ENCODE measurements at places on chromosomes 11 and 22.

DNA sequence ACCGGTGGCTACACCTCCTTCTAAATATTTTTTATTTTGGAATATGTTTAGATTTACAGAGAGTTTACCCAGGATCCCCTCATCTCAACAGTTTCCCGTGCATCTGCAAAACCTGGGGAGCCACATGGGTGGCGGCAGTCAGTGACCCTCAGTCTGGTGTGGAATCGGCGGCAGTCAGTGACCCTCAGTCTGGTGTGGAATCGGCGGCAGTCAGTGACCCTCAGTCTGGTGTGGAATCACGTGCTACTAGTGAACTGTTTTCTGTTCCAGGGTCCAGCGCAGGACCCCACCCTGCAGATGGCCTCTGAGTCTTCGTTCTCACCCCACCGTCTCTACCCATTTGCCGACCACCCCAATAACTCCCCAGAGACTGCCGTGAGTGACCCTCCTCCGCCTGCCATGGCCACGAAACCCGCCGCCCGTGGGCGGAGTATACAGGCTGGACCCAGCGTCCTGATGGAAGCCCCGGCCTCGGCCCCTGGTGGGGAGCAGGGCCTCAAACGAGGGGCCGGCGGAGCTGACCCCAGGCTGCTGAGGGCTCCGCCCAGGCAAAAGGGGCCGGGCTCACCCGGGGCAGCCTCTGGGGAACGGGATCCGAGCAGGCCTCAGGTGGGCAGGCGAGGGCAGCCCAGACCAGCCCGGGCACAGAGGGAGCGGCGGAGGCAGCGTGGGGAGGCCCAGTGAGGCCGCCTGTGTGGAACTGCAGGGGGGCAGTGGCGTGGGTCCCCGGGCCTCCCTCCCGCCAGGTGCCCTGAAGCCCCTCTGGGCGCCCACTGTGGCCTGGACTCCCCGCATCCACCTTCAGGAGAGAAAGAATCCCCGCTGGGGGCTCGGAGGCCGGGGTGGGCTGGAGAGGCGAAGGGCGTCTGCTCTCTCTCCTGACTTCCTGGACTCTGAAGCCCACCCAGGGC lies 2.5 kb downstream of the IL17REL start:
- no peak for DNase-seq

- DNase-seq = no peak
Observed at GRCh38 chr11:102238391-102238821, 78.9 kb upstream of the BIRC3 start.

DNA sequence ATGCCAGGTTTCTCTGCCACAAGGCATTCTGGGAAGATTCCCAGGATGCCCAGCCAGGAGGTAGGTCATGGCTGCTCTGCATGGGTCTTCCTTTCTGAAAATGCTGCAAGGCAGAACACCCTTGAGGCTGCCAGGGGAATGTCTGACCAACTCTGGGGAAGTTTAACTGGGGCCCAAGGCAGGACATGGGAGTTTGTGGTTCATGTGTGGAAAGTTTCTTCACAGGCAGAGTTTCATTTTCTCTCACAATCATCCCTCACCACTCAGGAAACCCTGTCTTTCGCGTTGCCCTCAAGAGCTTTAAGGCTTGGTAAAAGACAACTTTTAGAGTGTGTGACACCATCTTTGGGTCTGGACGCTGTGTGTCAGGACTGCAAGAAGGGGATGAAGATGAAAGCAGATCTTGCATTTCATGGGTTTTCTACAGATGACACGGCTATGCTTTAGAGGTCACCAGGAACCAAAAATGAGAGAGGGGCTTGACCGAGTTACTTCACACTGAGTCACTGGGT lies 133.5 kb downstream of the CD44 start:
- no peak for DNase-seq

DNA sequence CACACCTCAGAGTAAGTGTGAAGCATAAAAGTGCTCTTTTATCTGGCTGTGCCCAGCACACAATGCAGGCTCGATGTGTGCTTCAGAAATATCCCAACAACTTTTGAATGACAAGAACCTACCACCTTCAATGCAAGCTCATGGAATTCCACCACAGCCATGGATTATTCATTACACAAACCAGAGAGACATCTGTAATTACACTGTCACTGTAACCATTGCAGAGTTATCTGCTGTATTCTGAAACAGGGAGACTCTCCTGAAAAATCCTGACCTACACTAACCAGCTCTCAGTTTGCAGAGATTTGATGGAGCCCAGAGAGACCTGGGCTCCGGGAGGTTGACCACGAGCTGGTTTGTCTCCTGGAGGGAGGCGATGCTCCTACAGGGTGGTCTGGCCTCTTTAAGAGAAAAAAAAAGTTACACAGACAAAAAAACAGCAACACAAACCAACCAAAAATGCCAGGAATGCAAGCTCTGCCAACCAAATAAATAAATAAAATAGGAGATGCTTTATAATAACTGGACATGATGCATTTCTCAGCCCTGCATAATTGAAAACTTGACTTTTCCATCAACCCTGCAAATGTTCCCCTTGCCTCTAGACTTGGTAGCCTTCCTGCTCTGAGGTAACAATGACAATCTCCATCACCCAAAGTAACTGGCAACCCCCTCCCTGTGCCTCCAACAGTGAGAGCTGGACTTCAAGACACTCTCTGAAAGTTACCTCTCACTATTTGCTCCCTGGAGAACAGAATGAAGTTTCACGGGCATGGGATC lies 69.7 kb downstream of the ETS1 start:
- DNase-seq = no peak

DNA sequence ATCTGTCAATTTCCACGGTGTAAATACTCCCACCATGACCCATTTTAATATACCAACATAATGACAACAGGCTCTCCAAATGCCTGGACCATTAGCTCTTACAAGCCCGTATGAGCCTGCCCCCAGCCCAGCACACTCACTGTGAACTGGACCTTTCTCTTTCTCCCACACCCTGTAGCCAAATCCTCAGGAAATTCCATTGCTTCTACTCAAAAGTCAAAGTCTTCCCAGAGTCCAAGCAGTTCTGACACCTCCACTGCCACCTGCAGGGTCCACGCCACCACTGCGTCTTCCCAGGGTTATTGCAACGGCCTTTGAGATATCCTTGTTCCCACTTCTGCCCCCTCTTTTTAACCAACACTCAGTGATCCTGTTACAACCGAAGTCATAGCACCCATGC lies 110.1 kb upstream of the ASPHD2 start:
- no peak for DNase-seq

DNA sequence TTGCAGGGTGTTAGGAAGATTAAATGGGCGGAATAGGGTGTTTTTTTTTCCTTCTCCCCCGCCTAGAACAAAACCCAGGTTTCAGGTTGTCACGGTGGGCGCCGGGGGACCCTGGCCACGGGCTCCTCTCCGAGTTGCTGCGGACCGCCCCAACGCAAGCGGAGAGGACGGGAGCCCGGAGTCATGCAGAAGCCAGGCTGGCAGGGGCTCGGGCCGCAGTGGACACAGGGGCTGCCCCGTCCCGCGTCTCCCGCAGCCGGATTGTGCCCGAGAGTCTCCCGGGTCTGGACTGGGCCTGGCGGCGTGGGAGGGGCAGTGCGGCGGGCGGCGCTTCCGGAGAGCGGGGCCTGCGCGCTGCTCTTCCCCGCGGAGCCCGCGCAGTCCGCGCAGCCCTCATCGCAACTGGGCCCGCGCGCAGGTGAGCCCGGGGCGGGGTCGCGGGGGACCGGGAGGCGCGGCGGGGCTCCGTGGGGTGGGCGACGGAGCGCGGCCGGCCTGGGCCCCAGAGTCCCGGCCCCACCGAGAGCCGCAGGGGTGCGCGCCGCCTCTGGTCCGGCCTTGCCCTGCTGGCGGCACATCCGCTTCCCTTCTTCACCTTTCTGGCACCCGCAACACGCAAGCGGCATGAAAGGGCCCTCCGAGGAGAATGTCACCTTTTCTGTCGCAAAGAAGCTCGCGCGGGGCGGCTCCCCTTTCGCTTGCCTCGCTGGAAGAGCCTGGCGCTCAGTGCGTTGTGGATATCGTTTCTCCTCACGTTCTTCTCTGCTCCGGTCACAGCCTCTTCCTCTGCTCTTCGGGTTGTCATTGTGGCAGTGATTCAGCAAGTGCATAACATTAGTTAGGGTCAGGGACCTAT lies at the start of gene TIRAP:
TSS of gene TIRAP (plus strand) at position 358 of the 856 bp plus-strand sequence. CDS start 7,802 bp downstream, outside the sequence.
- DNase-seq = peak; percentile 75

DNA sequence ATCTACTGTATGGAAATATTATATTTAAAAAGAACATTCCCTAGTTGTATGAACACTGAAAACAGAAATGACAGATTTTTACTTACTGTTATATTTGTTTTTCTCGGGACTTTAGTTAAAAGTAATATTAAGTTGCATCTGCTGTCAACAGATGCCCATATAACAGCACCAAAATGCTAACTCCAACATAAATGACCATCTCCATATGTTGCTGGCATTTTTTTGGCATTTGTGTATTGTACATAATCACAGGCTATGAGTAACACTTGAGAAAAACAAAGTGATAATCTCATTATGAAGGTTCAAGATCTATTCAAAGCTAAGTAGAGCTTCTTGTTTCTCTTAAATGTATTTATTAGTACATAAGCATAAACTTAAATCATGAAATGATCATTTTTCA lies 172.0 kb downstream of the CNTN5 start:
- DNase-seq = no peak

DNA sequence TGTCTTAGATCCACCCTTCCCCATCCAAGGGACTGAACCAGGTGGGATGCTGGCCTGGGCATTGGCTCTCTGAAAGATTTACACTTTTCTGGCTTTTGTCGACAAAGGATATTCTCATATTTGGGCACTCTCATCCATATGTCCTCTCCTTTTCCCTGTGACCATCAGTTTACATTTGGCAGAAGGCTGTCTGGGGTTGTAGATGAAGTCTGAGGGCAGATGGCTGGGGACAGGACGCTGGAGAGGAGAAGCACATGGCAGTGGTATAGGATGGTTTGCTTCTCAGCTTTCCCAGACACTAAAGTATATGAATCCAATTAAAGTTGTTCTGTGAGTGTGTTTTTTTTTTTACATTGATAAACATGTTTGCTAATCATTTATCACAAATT lies 757.5 kb downstream of the NTM start:
- DNase-seq = peak; percentile 83

- no peak for DNase-seq
Observed at GRCh38 chr22:33038836-33039235, 19.3 kb downstream of the SYN3 start.

DNA sequence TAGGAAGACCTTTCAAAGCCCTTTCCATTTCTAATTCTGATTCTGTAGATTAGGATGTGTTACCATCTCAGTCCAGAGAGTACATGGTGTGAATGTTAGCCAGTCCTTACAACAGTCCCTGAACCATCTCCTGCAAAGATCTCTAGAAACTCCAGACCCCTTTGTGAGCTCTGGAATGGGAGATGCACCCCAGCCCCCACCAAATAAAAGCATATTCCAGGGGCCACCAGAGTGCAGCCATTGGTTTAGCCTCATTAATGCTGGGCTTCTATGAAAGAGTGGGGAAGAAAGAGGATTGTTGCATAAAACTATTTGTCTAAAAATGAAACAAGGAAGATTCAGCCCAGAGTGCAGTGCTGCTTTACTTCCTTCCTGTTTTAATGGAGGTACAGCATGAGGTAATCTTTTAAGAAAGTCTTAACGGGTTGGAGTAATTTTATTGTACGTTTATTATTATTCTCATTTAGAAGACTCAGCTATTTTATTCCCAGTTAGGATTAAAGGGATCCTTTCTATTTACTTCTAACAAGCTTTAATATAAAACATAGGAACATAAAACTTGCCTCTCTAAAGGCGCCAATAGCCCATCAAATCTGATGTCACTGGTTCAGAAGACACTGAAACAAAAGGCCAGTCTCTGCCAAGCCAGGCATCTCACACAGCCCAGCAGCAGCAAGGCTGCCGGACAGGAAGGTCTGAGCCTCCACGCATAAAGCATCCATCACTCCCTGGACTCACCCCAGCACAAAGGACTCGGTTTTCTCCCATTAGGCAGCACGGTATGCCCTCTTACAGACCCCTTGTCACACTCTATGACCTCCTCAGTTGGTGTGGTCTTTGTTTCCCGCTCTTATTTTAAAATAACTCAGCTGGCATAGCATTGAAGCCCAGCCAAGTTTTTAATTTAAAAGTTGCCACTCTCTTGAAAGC lies 203.9 kb upstream of the BLID start:
- DNase-seq = no peak

- DNase-seq = no peak
Observed at GRCh38 chr11:128881221-128881620, 9.9 kb upstream of the KCNJ5 start.

GRCh38 chr22:29716814-29717545 lies 2.8 kb upstream of the CABP7 start:
- DNase-seq = peak; percentile 66

GRCh38 chr22:22787786-22788459 lies 99.7 kb upstream of the IGLL5 start:
- DNase-seq = no peak

GRCh38 chr11:94954753-94955152 lies 18.6 kb downstream of the CWC15 start:
- DNase-seq = no peak

- DNase-seq = no peak
Observed at GRCh38 chr11:118521892-118522311, 5.4 kb upstream of the TTC36 start.

DNA sequence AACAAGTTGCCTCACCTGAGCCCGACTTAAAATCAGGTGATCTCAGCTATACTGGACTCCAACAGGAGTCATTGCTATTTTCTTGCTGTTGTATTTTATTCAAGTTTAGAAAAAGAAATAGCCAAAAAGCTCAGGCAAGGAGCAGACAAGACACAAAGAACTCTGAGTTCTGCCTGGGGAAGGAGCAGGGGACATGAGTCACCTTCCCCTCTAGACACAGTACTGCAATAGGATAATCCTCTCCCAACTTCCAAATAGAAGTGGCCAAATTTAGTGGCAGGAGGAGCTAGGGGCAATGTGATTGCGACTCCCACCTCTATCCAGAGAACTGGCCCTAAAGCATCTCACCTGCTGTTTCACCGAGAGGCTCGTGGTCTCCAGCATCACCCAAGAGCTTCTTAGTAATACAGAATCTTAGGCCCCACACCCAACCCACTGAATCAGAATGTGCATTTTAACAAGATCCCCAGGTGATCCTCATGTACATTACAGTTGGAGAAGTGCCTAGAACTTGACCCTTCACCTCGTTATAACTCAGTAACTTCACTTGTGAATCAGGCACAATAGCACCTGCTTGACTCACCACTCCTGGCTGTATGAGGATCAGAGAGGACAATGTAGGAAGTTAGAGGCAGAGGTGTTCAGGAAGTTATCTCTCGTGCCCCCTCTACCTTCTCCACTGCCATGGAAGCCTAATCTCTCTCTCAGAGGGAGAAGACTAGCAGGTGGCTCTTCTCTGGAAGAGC lies 56.8 kb upstream of the FBXO3 start:
- DNase-seq = no peak

GRCh38 chr11:44049832-44050231 lies 2.1 kb downstream of the ACCSL start:
- DNase-seq = no peak

DNA sequence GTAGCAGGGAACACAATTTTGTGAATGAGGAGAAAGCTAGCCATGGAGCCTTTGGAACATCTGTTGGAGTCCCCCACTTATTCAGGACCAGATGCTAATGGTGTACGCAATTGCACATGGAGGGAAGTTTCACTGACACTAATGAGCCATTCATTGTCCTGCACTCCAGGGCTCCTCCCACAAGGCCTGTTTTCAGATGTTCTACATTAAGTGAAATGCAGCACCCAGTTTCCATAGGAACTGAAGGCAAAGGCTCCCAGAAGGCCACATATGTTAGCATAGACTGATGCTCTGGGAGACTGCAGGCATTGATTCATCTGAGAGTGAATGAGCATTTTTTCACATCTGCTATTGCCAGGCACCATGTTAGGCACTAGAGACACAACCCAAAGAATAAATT lies 399.5 kb downstream of the ETS1 start:
- no peak for DNase-seq

- DNase-seq = peak; percentile 81
Observed at GRCh38 chr22:42500161-42500835, 19.3 kb downstream of the RRP7A start.

All from C1 segment of cervical spinal cord (tissue), 14 donors.